ENCODE measurements at places on chromosomes 1 and 21.

GRCh38 chr1:24902471-24902891, 27.6 kb downstream of the RUNX3 start:
- no peak for DNase-seq

DNA sequence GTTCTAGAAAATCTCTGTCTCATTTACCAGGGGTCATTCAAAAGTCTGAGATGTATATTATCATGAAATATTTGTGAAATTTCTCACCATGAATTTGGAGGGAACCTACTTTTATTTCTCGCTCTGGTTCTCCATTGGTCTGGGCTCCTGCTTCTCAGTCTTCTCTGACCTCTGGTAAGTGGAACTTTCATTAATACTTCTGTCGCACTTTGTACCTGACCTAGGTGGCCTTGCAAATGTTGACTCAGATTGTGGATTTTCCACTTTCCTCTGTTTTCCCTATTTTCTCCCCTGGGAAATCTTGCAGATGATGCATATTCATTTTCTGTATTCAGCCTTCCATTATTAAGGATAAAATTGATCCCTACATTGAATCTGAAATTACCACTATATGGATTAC, 53.2 kb downstream of the LRIG2 start:
- no peak for DNase-seq

DNA sequence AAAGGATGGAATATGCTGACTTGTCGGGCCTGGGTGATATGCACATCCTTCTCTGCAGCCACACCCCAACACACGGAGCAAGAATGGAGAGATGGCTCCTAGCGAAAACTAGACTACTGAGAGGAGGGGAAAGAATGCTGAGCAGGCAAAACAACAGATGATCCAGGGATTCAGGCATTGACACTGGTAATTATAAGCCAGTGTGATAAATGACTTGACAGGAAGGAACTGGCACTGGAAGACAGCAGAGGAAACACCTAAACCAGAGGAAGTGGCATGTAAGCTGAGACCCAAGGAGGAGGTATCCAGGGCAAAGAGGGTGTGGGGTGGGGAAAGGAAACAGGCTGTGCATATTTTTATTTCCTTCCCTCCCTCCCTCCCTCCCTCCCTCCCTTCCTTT, 31.7 kb upstream of the KHDRBS1 start:
- no peak for DNase-seq

GRCh38 chr1:64212031-64212430, 8.6 kb downstream of the UBE2U start:
- DNase-seq = no peak

DNA sequence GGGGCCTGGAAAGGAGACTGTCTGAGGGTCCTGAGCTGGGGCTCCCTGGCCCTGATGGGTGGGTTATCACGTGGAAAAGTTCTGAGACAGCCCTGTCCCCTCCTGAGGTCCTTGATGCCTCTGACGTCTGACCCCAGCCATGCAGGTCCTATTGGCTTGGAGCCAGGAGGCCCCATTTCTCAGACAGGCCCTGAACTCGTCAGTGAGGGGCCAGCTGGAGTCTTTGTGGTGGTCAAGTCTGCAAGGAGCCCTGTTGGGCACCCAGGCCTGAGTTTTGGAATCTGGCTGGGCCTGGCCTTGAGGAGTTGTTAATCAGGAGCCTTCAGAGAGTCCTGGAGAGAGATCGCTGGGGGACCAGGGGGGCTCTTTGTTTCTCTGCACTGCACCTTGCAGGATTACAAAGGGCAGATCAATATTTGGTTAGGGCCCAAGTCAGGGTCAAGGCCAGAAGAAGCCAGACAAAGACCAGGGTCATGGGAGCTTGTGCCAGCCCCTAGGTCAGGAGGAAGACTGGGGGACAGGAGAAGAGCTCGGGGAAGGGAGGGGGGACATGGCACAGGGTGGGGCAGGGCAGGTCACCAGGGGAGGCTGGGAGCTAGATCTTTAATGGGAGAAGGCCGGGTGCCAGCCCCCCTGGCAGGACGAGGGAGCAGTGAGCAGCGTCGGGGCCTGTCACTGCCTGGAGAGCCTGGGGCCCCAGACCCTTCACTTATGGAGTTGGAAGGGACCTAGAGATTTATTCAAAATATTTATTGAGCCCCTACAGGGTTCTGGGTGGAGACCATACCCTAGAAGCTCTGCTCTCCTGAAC, 83.2 kb downstream of the PTPRU start:
- DNase-seq = no peak

DNA sequence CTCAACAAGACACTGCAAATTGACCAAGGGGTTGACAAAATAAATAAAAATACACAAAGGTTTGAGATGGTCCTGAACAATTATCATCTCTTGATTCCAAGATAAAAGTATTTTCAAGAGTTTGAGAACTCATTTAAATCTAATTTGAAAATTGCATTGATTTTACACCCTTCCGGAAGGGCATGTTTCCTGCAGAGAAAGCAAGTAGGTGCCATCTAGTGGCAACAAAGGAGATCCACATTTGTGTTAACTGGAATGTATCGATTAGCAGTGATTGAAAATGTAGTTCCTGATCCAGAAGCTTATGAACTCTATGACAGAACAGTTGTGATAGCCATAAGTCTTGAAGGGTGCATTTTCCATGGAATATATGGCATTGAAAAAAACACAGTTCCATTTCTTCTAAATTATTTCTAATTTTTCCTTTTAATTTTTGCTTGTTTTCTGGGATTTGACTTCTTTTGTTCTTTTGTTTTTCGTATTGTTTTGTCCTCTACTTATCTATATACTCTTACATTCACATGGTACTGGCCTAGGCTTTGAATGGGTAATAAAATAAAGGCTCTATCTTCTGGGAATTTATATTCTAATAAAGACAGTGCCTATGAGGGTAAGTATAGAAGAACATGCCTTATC, 143.7 kb downstream of the DNM3 start:
- DNase-seq = no peak

DNA sequence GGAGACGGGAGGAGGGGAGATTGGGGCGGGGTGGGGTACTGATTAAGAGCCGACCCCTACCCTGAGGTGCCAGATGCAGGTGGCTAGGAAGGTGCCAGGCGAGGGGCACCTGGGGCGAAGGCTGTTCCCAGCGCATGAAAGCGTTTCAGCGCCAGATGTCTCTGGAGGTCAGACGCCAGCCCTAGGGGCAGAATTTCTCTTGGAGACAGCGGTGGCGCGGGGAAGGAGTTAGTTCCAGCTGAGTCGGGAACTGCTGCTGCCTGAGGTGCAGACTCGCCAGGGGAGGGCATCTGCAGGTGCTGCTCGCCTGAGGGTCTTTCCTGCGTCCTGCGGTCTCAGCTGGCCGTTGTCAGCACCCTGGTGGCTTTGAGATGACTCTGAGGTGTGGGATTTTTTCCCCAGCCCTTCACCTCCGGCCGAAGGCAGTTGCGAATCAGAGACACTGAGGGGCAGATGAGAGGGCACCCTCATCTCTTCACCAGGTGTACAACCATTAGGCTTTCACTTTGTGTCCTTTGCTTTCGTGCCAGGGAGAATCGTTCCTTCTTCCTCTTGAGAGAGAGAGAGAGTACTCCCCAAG, 539 bp downstream of the CGN start:
- peak; percentile 39 for DNase-seq

GRCh38 chr1:151281969-151282882, at the start of gene ZNF687:
Gene ZNF687 (plus strand): TSS chr1:151282299. CDS start chr1:151286292, 3,993 bp downstream.
- peak; percentile 100 for DNase-seq

GRCh38 chr1:168288311-168289052, 7.8 kb downstream of the TBX19 start:
- DNase-seq = no peak

DNA sequence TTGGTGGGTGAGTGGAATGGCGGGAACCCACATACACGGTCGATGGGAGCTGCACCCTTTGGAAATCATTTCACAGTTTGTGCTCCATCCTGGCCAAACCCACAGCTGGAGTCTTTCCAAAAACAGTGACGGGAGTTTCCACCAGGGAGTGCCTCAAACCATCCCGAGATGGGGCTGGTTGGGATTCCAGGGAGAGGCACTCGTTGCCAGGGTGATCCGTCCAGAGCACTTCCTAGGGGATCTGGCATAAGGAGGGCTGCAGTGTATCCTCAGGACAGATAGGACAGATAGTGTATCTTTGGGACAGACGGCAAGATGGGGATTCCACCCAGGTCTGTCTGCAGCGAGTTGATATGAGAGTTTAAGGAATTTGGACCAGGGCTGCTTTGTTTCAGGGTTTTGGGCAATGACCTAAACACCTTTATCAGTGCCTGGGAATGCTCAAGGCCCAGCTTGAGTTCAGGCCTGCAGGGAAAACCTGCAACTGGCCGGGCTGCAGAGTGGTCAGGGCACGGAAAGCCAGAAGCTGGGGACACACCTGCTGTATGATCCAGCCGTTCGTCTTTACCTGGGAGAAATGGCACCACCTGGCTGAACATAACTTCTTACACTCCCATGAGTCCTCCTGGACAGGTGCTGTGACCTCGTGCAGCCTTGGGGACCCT, 3.4 kb upstream of the POFUT2 start:
- DNase-seq = no peak

DNA sequence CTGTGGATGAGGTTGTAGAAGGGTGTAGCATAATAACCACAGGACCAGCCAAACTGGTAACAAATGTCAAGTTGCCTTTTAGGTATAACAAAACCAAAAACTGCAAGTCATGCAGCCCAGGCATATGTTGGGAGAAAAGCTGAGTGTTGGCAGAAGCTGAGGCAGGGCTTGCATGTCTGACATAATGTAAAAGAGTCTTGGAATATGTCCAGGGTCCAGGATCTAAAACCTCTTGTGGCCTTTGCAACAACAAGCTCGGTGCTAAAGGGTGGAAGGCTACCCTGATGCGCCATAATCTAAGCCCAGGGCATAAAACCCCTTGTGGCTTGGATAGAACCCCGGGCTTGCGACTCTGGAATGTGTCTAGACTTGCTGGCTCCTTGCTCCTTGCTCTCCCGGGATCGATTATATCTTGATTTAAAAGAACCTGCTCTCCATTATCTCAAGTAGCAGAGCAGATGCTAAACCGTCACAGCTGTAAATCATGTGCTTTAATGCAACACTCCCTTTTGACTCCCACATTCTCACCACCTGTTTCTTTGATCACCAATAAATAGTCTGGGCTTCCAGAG, 26.5 kb upstream of the SLC35A3 start:
- DNase-seq = no peak

DNA sequence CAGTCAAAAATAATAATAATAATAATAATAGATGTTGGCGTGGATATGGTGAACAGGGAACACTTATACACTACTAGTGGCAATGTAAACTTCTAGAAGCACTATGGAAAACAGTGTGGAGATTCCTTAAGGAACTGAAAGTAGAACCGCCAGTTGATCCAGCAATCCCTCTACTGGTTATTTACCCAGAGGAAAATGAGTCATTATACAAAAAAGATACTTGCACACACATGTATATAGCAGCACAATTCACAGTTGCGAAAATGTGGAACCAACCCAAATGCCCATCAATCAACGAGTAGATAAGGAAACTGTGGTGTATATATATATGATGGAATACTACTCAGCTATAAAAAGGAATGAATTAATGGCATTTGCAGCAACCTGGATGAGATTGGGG, 176.0 kb downstream of the PLPP3 start:
- DNase-seq = no peak

- no peak for DNase-seq
Measured at GRCh38 chr21:44935533-44935927, 4.3 kb upstream of the SLX9 start.

- peak; percentile 71 for DNase-seq
Measured at GRCh38 chr1:201713086-201713810, 115.7 kb upstream of the IPO9 start.

All from occipital lobe (tissue), 3 donors.